Activated CD4-positive, alpha-beta T cell treated with anti-CD3 and anti-CD28 coated beads, Interleukin-2, amount 10 ng/mL, durations not matched to agents 7 days and 5 days (primary cell): ENCODE measurements at places on chromosomes 3 and 15. TPM values are rescaled to one million over a fixed set of nuclear protein-coding genes. Genes with fewer than 3 reads are reported as not detected.

DNA sequence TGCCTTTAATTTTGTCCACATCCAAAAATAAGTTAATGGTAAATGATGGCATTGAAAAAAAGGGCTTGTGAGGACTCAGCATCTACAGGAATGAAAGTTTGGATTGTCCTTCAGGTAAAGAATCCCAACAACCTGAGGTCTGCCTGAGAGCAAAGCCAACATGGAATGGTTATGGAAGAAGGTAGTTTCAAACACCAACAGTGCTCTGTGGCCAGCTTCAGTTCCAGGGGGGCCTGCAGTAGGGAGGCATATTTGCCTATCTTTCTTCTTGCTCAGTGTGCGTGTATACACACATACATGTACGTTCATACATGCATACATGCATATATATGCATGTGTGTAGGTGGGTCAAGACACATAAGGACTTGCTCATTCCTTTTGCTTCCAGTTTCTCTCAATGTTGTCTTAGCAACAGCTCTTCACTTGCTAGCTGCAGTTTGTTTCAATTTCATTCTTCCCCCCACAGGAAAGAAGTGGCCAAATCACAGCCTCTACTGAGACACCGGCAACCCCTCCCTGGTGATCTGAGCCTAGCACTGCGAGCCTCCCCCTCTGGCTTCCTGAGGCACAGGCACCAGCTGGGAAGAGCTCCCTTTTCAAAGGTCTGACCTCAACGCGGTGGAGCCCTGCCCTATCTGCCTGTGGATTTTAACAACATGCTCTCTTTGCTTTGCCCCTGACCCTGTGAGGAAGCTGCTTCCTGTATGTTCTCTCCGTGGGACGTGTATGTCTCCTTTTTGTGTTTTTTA, 146.2 kb downstream of the KLF13 start:
- peak; percentile 82 for DNase-seq

- DNase-seq: no peak
Measured at GRCh38 chr3:124315215-124316033, 323.5 kb upstream of the ROPN1 start.

Gene KCTD6
- total RNA-seq: 10.8 TPM

Gene TIMP4
- total RNA-seq: not detected

DNA sequence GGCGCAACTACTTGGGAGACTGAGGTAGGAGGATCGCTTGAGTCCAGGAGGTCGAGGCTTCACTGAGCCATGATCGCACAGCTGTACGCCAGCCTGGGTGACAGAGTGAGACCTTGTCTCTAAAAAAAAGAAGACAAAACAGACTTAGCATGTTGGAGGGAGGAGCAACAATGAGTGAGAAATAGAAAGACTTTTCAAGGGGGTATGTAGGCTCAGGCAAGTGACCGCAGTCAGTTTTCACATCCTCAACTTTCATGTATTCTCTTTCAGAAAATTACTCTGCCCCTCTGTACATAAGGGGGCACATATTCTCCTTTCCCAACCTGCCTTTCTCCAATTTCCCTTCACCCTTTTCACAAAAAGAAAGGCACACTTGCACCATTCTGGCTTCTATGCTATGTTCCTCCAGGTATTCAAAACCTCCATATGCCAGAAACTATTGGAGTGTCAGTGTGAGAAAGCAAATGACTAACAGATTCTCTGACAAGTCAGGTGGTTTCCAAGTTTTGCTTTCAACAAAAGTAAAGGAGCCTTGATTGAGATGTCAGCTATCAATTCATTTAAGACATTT, 7.6 kb downstream of the NSUN3 start:
- no peak for DNase-seq

DNA sequence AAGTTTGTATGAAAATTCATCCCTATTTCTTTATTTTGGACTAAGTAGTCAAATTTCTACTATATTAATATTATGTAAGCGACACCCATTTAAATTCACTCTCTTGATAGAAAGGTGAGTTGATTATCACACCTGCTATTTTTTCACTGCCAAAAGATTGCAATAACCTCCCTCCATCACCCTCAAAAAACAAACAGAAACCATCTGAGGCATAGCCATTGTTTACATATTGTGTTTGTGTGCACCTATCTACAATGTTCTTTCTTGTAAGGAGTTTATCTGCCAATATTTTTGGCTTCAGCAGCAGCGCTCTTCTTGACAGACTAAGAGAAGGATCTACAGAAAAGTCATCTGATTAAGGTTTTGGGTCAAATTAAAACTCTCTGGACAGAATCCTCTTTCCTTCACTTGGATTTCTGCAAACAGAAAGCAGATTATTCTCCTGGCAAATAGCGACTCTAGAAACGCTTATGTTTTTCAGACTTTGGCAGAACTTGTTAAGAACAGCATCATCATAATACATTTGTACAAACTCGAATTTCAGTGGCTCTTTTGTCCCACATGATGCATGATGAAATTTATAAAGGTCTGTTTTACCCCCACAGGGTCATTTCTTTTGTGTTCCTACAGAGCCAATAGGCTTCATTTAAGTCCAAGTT, 48.6 kb downstream of the KCNMB2 start:
- no peak for DNase-seq

Gene ROBO2
- not detected for total RNA-seq

GRCh38 chr3:112619295-112619694, 21.6 kb downstream of the CCDC80 start:
- DNase-seq: no peak

GRCh38 chr3:188916934-188917401, 254.8 kb upstream of the TPRG1 start:
- DNase-seq: peak; percentile 57

- no peak for DNase-seq
Measured at GRCh38 chr3:197858598-197858997, 67.5 kb downstream of the LRCH3 start.

Gene CA12
- not detected for total RNA-seq

Gene RTP3
- total RNA-seq: not detected

DNA sequence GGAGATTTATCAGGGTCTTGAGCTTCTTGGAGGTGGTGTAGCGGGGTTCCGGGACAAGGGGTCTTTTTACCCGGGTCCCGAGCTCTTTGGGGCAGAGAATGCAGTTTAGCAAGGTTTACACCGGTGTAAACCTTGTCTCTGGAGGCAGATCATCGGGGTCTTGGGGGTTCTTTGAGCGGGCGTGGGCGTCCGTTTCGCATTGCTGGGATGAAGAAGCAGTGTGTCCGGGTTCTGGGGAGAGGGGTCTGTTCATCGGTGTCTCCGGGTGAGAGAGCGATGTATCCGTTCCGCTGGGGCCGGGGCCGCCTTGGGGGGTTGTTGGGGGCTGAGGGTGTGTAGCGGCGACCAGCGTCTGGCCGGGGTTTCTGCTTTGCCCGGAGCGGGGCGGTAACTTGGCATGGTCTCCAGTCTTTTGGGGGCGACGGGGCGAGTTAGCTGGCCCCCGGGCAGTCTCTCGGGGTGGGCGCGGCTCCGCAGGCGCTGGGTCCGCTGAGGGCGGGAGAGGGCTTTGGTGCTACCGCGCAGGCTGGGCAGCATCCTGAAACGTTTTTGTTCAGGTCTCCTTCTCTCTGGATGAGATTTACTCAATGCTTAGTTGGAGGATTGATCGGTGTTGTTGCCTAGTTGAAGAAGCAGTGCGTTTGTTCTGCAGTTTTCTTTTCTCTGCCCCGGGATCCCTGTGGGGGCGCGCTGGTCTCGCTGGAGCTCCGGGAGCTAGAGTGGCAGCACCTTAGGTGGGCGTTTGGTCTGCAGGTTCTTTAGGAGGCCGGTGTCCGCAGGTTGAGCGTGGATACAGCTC, 843 bp downstream of the GLCE start:
- DNase-seq: peak; percentile 28

GRCh38 chr15:86973284-86973844, 893.7 kb downstream of the AGBL1 start:
- no peak for DNase-seq

Gene ADAMTS9
- not detected for total RNA-seq

- peak; percentile 16 for DNase-seq
Measured at GRCh38 chr3:107928084-107928445, 162.8 kb downstream of the CD47 start.

Gene FBXL22
- total RNA-seq: 0.79 TPM

DNA sequence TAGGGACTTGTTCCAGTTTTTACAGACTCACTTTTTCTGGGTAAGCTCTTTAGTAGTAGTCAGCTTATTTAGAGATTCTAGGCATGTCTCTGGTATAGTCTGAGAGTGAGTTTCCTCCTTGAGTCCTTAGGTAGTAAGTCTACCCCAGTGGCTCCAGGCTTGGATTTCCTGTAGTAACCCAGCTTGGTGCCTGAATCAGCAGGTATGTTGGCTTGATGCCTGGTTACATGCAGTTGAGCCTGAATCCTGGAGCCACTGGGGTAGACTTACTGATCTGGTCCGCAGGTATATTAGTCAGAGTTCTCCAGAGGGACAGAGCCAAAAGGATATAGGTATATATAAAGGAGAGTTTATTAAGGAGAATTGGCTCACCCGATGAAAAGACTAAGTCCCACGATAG, 85.8 kb upstream of the RBMS3 start:
- no peak for DNase-seq

Gene SYNM
- total RNA-seq: 0.12 TPM

DNA sequence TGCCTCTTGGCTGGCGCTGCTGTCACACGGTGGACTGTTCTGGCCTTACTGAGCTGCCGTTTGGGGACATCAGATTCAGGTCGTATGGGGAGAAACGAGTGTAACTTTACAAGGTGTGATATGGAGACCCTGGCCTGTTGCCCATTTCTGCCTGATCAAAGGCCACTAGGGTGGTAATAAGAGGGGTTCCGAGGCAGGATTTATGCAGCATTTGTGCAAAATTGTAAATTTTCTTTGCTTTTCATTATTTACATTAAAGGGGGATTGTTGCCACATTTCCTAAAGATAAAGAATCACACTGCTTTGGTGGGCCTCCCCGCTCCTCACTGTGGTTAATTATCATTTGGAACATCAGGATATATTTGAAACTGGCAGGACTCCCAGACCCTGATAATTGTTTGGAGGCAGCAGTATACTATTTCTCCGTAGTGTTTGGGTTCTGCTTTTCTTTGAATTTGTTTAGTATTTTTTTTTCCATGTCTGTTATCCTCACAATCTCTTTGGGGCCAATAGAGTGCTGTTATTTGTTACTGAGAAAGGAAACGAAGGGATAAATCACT, 891 bp downstream of the NXPE3 start:
- no peak for DNase-seq

GRCh38 chr3:90054311-90054710, 946.9 kb downstream of the EPHA3 start:
- DNase-seq: no peak

- no peak for DNase-seq
Measured at GRCh38 chr15:57196865-57197264, 179.4 kb upstream of the CGNL1 start.

Gene GOLGA8A
- total RNA-seq: 253 TPM

GRCh38 chr15:25508369-25509002, 69.7 kb upstream of the UBE3A start:
- peak; percentile 8 for DNase-seq

DNA sequence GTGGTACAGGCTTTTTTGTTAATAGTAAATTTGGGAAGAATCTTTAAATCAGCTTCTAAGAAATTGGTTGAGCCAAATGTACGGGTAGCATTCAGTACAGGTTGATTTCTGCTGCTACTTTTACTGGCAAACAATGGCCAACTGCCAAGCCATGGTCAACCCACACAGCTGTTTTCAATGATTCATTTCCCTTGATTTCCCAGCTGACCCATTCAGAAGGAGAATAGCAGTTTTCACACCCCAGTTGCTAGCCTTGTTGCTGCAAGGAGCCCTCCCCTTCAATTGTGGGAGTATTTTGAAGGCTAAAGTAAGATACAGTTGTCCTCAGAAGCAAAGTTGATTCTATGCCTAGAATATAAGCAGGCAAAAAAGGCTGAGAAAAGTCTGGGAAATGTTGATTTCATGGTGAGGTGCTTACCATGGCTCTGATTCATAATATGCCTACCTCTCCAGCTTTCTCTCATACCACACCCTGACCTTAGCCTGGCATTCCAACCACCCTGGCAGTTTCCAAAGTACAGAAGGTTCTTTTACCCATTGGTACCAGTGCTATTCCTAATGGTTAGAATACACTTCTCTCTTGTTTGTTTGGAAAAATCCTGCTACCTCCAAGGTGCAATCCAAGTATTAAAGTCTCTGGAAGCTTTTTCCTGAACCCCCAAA, 320.3 kb upstream of the TGFBR2 start:
- no peak for DNase-seq
